ENCODE measurements at places on chromosomes 11 and 22.
A peak's percentile ranks its signal among the peaks of the same experiment; 100 is the strongest.

GRCh38 chr22:37411655-37412054, 15.6 kb downstream of the ELFN2 start:
- no peak for DNase-seq

- no peak for DNase-seq
Measured at GRCh38 chr11:59088162-59088561, 2.1 kb downstream of the GLYATL1B start.

DNA sequence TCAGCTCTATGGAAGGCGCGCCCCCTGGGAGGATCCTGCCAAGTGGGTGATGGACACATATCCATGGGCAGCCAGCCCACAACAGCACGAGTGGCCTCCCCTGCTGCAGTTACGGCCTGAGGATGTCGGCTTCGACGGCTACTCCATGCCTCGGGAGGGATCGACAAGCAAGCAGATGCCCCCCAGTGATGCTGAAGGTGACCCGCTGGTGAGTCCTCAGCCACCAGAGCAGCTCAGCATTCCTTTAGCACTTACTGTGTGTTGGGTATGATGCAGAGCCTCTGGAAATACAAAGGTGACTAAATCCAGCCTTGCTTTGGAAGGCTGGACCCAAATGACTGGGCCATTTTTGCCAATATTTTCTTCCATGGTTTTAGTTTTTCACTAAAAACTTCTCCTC, 45.7 kb downstream of the DBX1 start:
- no peak for DNase-seq

DNA sequence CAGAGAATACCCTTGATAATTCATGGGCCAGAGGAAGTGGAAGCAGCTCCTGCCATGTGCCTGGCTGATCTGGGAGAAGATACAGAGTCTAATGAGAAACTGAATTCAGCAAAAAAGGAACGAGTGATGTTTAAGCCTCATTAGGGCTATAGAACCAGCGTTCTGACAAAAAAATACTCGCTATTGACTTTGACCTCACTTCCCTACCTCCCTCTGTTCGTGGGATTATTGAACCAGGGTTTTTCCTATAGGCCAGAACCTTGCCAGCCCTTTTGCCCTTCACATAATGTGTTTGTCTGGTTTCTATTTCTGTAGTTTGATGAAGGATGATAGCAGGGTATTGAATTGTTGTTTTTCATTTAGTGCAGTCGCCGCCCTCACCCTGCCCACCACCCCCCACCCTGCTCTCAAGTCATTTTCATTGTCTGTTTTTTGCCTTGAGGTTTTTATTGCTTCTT, 7.6 kb upstream of the RBFOX2 start:
- DNase-seq = no peak

DNA sequence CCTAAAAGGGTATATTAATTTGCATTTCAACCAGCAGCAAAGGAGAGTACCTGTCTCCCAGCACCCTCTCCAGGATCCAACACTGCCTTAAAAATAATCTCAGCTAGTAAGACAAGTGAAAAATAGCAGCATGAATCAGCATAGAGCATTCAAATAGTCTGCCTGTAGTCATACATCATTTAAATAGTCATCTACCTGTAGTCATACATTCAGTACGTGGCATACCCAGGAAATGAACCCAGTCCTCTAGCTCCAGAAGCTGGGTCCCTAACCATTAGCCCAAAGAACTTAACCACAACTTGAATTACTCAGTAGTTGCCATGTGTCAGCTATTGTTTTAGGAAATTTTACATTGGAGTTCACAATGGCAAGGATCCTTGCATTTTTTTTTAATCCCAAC, 9.3 kb downstream of the TENM4 start:
- DNase-seq = no peak

DNA sequence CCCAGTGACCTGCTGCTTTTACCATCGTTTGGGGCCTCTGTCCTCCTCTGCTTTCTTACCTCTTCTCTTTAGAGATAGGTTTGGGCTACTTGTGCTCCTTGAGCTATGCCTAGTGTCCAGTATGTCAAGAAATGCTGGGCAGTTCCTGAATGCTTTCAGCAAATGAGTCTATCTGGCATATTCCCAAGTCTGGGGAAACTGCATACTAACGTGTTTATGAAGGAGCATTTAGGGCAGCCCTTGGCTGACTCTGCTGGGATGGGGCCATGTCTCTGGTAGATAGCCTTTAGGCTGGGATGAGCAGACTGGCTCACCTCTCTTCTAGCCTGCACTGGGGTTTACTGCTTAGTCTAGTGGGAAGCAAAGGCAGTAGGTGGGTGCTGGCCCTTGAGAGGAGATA, 43.7 kb upstream of the SUSD2 start:
- DNase-seq = no peak

DNA sequence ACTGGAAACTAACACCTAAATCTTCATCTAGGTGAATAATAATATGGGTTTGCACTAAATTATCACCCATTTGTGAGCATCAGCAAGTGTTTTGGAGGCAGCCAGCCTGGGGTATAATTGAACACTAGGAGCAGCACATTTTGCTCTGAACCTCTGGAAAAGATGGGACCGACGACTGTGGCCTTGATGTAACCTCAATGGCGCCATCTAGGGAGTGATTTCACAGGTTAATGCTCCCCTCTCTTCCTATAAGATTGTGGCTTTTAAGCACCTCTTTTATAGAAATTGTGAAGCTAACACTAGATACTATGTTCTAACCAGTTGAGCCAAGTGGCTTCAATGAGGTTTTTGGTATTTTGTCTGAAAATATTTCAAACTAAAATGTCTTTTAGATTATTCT, 203.7 kb downstream of the NELL1 start:
- no peak for DNase-seq

DNA sequence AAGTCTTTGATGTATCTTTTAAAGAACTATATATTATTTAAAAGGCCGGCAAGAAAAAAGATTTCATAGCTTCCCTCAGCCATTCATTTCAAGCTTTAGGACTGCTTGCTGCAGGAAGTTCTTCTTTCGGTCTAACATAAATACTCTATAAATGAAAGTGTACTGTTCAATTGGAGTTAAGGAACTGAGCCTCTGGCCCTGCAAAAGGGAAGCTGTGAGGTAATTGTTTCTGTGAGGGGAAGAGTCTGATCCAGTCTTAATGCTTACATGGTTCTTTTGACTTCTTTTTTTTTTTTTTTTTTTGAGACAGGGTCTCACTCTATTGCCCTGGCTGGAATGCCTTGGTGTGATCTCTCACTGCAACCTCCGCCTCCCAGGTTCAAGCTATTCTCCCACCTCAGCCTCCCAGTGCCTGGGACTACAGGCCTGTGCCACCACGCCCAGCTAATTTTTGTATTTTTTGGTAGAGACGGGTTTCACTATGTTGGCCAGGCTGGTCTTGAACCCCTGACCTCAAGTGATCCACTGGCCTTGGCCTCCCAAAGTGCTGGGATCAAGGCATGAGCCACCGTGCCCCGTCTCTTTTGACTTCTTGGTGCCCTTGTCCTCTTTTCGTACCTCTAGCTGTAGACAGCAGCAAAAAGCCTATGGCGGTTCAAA, 4.7 kb upstream of the TRIM29 start:
- no peak for DNase-seq

DNA sequence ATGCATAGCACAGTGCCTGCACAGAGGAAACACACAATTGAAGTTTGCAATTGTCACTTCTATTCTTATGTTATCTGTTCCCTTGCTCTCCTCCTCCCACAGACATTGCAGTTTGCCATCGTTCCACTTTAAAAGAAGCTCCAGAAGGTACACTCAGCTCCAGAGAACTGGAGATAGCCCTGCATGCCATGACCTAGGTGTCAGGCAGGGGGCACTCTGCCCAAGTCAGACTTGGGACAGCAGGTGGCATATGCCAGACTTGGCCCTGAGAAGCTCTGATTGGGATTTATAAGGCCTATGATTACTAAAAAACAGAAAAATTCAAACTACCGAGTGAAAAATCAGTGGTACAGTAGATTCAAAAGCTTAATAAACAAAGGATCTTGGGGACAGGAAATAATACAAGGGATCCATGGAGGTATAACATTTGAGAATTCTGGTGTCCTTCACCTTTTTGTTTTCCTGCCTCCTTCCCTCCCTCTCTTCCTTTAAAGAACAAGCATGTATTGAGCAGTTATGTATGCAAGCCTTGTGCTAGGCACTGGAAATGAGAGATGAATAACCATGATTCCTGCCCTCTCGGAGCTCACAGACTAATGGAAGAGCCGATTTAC, 40.0 kb downstream of the TENM4 start:
- no peak for DNase-seq

GRCh38 chr22:44620841-44621257, 81.2 kb upstream of the PRR5 start:
- no peak for DNase-seq

- DNase-seq = no peak
Measured at GRCh38 chr11:20912922-20913512, 243.6 kb downstream of the NELL1 start.

- DNase-seq = no peak
Measured at GRCh38 chr11:19433367-19433766, 192.6 kb upstream of the E2F8 start.

GRCh38 chr22:46087816-46088277, 62.5 kb upstream of the PPARA start:
- peak; percentile 47 for DNase-seq

DNA sequence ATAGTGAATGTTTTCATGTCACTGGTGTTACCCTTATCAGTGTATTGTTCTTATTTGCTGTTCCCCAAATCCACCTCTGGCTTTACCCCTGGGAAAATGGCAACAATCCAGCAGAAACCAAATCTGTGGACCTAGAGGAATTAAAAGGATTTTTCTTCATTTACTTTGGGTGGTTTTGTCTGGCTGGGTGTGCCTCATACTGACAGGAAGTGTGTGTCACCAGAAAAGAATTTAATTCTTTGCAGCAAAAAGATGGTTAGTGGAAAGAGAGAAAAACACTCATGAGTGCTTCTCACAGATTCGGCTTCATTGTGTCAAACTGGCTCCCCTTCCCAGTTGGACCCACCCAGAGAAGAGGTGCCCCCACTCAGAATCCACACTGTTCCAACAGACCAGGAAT, 38.9 kb downstream of the FZD4 start:
- no peak for DNase-seq

DNA sequence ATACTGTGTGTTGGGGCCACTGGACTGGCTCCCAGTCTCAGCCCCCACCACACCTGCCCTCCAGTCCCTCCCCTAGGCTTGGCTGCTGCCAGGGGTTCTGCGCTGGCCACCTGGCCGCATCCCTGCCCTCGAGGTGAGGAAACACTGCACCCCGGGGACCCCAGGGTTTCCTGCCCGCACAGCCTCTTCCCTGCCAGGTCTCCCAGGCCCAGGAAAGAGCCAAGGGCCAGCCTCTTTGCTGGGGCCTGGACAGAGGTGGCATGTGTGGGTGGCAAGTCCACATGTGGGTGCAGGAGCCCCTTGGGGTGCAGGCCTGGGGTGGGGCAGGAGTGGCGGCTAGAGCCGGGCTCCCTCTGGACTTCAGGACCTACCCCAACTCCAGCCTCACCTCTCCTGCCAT, 2.5 kb downstream of the EPS8L2 start:
- DNase-seq = no peak

DNA sequence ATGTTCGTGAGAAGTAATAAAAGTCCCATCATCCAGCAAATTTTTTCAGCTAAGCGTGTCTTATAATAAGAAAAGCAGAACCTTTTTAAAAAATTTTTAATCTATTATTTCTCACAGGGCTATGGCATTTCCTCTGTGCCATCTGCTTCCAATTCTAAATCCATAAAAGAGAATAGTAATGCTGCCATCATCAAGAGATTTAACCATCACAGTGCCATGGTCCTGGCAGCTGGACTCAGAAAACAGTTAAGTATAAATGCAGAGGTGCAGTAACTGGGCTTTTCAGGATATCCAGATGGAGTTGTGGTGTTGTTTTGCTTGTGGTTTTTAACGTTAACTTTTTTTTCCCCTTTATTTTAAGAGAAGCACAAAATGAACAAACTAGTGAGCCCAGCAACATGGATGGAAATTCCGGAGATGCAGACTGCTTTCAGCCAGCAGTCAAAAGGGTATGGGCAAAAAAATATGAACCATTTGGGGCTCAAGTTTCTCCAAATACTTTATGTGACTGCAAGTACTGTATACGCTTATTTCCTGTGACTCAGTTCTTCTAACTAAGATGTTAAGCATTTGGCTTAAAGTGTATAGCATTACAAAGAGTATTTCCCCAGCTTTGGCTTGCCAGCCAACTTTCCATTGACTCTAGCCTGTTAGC, 25.2 kb downstream of the GTF2H1 start:
- DNase-seq = no peak

GRCh38 chr11:89184021-89184420, 6.3 kb downstream of the TYR start:
- no peak for DNase-seq

DNA sequence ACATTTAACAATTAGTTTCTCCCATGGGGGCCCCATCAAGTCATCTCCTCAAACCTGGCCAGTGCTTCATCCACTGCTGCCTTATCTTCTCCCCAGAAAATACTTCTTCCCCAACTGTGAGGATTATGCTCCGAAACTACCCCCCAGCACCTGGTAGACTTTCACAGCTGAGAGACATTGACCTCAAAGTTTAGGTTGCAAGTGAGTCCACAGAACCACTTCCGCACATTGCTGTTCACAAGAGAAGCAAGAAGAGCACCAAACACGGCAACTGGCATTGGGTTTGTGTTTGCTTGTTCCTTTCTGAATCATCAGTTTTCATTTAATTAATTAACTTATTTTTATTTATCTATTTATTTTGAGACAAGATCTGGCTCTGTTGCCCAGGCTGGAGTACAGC, 6.1 kb downstream of the MCHR1 start:
- no peak for DNase-seq

GRCh38 chr11:104705490-104706190, 192.6 kb downstream of the CASP12 start:
- no peak for DNase-seq

- DNase-seq = no peak
Measured at GRCh38 chr22:47167056-47167455, 404.6 kb downstream of the TBC1D22A start.

DNA sequence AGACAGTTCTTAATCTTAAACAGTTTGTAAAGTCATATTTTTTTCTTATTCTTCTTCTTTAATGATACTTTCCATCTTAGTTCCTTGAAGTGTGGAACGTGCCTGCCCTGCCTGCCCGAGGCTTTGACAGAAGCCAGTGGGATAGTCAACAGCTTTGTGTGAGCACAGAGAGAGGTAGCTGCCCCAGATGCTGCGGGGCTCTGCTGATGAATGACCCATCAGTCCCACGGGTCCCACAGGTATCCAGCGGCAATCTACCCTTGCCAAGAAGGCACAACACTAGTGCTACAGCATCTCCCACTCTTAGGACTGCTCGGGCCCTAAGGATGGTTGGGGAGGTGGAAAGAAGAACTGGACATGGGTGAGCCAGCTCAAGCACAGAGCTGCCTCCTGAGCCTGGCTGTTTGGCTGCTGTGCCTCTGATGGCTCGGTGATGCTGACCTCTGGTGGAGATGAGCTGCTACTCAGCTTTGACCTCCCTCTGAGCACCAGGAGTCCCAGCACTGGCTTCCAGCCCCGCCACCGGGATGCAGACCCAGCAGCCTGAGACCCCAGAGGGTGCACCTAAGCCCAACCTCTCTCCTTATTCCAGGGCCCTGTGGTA, 11.8 kb upstream of the APLNR start:
- DNase-seq = no peak

GRCh38 chr11:128904656-128905344, 13.6 kb downstream of the KCNJ5 start:
- peak; percentile 87 for DNase-seq

GRCh38 chr22:30421695-30422480, 3.7 kb upstream of the MTFP1 start:
- no peak for DNase-seq
